ENCODE measurements at places on chromosomes 12 and 14.

- no peak for ATAC-seq
Measured at GRCh38 chr14:55131370-55132137, 2.5 kb downstream of the LGALS3 start.

- ATAC-seq = no peak
Measured at GRCh38 chr14:41313196-41313595, 293.5 kb upstream of the LRFN5 start.

DNA sequence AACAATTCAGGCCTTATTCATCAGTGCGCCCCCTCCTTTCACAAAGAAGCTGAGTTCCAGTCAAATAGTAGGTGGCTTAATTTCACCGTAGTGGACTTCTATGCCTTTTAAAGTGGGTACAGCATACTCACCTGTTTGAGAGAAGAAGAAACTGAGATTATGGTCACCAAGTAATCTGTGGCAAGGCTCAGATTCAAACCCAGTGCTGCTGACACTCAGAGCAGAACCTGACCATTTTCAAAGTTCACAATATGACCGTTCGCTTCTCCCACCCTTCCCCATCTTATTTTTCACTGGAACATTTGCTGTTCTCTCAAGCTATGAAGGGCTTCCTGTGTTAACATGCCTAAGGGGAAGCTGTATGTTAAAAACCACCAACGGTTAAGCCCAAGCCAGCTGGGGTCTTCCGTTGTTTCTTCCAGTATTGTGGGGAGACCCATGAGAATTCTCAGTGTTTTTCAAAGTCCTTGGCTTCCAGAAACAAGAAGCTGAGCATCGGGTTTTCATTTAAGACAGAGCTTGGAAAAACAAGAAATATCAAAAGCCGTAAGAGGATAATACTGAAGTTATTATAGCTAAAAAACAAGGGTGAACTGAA lies 6.1 kb upstream of the PSMA6 start:
- no peak for ATAC-seq

- ATAC-seq = no peak
Measured at GRCh38 chr12:84793558-84794367, 118.8 kb downstream of the SLC6A15 start.

DNA sequence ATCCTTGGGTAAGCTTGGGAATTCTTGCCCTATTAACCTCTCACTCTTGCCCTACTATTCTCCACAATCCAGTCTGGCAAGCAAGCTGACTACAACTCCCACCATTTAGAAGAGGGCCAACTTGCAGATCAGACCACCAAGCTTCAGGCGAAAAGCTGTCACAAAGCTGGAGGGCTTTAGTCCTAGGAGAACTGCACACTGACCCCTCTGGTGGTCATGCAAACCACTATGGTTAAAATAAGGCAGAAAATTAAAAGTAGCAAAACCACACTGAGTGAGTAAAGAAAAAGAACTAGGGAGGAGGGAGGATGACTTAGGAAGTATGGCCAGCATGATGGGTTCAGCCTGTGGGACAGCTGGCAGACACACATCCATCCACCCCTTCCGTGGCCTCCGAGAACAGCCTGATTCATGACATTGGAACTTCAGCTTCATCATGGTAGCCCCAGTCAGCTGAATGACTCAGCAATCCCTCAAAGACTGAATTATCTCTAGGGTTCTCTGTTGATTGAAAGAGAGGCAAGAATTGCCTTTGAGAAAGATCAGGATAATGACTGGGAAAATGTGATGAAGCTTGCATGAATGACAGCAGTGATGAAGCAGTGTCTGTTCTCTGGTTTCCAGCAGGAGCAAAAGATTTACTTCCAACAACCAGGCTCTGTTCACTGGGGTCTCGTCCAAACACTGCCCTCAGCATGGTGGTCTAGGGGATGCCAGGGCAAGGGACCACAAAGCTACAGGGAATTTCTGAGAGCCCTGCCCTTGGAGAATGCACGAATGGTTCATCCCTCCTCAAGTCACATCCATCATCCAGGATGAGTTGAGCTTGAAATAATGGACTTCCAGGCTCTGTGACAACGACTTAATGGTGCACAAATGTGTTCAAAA lies 24.4 kb downstream of the PITPNM2 start:
- ATAC-seq = no peak

GRCh38 chr12:116127859-116128258 lies 149.6 kb downstream of the MED13L start:
- no peak for ATAC-seq

DNA sequence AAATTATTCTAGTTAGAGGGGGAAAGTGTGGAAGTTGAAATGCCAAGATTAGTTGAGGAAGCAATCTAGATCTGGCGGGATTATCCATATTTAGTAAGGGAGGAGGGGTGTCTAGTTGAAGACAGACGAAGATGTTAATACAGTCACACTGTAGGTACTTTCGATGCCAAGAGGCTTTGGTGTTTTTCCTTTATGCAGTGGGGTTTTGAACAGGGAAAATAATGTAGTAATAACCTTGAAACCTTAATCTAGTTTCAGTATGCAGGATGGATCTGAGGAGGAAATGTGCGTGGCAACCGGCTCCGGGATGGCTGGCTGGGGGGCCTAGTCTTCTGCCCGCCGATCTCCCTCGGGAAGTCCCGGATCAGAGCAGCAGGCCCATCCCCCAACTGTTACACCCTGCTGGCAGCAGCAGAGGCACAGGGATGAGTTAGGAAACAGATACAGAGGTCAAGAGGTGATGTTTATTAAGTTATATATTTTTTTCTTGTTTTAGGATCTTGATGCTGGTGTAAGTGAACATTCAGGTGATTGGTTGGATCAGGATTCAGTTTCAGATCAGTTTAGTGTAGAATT lies 27.4 kb downstream of the MDM2 start:
- ATAC-seq = no peak

GRCh38 chr12:130053651-130054069 lies 108.6 kb upstream of the FZD10 start:
- ATAC-seq = no peak

GRCh38 chr14:54785136-54785777 lies 117.4 kb downstream of the GCH1 start:
- ATAC-seq = no peak

GRCh38 chr12:89762498-89763170 lies 54.0 kb upstream of the ATP2B1 start:
- ATAC-seq = no peak

DNA sequence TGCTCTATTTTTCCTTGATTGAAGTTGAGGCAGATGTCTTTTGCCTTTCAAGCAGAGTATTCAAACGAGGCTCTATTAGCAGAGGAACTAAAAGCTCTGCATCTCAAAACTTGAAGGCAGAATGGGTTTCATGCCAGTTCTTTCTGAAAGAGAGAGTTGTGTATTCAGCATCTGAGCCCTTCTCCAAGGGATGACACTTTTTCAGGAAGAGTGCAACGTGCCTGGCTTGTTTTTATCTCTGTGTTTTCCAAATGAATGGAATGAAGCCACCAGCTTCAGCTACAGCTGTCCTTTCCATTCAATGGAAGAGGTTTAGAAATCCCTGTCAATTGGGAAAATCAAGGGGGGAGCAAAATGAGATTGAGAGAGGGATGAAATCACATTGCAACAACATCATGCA lies 14.6 kb downstream of the BEST3 start:
- ATAC-seq = no peak

GRCh38 chr14:90440021-90440451 lies 43.2 kb downstream of the CALM1 start:
- no peak for ATAC-seq

GRCh38 chr12:25728056-25728595 lies 175.0 kb upstream of the LMNTD1 start:
- ATAC-seq = no peak

DNA sequence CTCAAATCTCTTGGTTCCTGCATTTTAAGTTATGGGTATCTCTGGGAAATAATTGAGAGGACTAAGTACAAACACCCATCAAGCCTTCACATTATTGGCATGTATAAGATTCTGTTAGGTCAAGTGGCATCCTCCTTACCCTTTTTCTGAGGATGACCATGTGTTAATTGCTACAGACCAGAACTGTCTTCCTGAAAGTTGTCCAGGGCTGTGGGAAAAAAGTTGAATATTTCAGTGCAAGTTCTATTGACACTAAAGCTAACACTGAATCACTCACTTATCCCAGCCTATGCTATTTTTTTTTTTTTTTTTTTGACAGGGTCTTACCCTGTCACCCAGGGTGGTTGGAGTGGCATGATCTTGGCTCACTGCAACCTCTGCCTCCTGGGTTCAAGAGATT lies 130.1 kb upstream of the HIF1A start:
- no peak for ATAC-seq

GRCh38 chr14:85564841-85565527 lies 35.0 kb downstream of the FLRT2 start:
- ATAC-seq = no peak

GRCh38 chr14:24308342-24309124 lies 756 bp upstream of the CIDEB start:
- no peak for ATAC-seq

DNA sequence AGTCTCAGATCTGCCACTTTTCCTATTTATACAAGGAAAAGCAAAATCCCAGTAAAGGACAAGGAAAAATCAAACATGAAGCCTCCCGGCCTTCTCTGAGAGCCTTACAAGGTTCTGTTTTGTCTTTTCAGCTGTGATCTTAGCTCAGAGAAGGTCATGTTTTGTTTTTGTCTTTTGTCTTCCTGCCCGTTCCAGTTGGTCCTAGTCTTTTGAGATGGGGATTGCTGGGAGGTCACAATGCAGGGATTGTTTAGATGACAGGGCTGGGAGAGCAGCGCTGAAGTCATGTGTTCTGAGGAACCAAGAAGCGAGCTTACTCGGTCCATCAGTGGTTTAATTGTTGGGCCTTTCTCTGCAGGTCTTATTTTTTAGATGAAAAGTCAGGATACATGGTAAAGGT lies 6.0 kb downstream of the PLEKHH1 start:
- no peak for ATAC-seq

DNA sequence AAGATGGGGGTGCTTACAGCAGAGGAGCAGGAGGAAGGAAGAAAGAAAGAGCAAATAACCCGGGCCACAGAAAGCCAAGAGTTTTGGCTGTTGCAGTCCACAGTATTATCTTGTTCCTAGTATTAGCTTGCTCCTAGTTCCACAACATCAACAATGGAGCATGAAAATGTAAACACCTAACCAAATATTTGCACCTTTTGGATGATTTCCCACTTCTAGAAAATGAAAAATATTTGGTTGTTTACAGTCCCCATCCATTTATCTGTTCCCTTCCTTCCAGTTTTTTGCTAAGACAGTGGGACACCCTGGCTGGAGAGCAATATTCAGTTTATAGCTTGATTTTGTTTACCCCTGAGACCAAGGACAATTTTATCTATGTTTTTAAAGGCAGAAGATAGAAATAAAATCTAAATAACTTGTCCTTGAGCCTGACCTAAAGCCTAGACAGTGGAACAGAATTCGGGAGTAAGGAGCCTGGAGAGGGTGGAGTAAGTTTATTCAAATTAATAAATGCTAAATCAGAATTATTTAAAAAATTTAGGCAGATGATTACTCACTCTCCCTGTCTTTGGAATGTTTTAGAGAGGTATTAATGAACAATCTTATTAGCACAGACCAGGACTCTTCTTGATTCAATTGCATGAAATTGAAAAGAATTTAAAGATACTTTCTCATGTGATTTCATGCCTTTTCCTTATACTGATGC lies 51.6 kb downstream of the RESF1 start:
- no peak for ATAC-seq

DNA sequence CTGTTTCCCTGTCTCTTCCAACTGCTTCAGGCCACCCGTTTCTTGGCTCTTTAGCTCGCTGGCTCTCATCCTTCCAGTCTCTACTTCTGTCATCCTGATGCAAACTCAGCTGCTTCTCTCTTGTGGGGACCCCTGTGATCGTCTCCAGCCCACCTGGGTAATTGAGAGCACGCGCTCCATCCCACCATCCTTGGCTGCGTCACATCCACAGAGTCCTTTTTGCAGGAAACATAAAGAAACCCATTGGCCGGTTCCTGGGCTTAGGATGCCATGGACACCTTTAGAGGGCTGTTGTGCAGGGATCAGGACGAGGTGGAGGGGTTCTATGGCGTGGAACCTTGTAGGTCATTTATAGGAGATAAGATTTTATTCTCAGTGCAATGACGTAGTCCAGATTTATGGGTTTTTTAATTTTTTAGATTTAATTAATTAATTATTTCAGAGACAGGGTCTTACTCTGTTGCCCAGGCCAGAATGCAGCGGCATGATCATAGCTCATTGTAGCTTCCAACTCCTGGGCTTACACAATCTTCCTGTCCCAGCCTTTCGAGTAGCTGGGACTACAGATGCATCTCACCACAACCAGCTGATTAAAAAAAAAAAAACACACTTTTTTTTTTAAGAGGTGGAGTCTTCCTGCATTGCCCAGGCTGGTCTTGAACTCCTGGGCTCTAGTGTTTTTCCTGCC lies 82.6 kb downstream of the CCDC92 start:
- no peak for ATAC-seq

GRCh38 chr14:91146661-91147060 lies 32.8 kb downstream of the DGLUCY start:
- no peak for ATAC-seq

DNA sequence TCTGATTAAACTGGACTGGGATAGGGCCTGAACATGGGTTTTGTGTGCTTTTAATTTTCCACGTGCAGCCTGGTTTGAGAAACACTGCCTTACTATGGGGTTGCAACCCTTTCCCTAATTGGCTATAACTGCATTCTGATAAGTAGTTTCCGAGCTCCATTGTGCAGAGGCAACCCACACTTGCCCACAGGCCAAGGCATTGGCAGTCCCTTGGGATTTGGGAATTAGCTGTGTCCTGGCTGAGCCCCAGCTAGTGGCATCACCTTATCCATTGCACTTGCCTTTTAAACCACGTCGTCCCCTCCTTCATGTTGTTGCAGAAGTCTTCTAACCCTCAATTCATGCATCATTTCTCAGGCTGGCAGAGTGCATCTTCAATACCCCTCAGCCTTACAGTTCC lies 10.2 kb downstream of the VCPKMT start:
- ATAC-seq = no peak

DNA sequence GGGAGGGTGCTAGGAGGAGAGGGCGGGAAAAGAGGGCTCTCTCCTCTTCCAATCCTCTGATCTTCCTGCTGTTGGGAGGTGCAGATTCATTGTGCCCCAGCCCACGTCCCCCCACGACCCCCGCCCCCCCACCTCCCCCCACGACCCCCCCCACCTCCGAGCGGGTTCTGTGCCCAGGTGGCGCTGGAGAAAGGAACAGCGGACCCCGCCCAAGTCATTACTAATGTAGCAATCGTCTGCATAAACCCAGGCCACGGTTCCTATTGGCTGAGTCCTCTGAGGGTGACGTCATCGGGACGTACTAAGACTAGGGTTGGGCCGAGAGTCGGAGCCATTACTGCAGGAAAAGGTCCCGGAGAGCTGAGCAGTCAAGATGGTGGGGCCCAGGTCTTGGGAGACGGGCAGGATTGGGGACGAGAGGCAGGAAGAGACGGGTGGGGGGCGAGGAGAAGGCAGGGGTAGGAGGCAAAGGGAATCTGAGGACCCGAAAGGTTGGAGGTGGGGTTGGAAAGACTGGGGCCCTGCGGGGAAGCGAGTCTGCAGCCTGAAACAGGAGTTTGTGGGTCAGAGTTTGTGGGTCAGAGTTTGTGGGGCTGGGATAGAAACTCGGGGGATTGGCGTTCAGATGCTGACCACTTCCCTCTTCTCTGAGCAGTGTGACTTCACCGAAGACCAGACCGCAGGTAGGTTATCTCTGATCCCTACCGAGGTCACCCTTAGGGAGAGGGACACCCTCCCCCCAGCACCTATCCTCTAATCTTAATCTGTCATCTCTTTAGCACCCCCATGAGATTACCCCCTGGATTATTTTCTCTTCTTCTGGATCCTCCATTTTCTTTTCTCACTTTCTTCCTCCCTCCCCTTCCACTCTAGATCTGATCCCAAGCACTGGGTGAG lies at the start of gene MYL6:
TSS of gene MYL6 (plus strand) at position 331 of the 897 bp plus-strand sequence. CDS start at position 374, 43 bp downstream.
- peak; percentile 94 for ATAC-seq
